ENCODE measurements at places on chromosomes 2 and 18. TPM values are rescaled to one million over a fixed set of nuclear protein-coding genes. Genes with fewer than 3 reads are reported as not detected.

DNA sequence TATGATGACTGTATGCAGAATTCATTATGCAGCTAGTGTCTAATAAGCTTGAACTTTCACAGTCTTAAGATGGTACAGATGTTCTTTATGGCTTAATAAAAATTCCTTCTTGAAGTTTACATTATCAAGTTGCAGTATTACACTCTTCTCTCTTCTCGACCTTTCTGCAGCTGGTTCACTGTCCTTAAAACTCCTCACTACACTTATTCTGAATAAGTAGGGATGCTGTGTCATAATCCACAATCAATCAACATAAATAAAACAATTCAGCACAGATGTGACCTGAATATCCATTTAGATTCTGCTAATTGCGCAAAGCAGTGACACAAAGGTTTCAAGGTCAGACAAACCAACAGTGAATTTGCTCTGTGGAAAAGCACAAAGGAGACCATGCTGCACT lies 356.8 kb downstream of the SUCLG1 start:
- no peak for DNase-seq

GRCh38 chr2:99691926-99692325 lies 202.1 kb upstream of the REV1 start:
- peak; percentile 48 for DNase-seq

- no peak for DNase-seq
Measured at GRCh38 chr2:9975805-9976447, 24.4 kb downstream of the GRHL1 start.

The RIT2 gene
- total RNA-seq, result not detected

- no peak for DNase-seq
Measured at GRCh38 chr2:98736464-98736889, 5.5 kb upstream of the MGAT4A start.

GRCh38 chr2:61196671-61197070 lies 34.7 kb downstream of the C2orf74 start:
- no peak for DNase-seq

The SH2D6 gene
- total RNA-seq, result not detected

The RAB27B gene
- 0.28 TPM for total RNA-seq

The NXPH2 gene
- 0.91 TPM for total RNA-seq

DNA sequence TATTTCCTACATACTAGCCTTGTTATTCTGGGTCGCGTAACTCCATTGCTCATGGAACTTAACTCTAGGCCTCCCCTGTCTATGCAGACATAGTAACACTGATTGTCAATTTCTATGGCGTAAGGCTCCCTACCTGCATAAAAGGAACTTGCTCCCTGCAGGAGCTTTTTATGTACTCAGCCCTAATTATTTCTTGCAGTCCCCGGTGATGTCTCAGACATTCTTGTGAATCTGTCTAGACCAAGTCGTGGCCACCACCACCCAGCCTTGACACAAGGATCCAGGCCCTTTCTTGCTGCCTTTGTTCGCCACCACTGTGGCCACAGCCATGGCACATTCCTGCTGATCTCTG lies 189.5 kb upstream of the CTAGE1 start:
- no peak for DNase-seq

DNA sequence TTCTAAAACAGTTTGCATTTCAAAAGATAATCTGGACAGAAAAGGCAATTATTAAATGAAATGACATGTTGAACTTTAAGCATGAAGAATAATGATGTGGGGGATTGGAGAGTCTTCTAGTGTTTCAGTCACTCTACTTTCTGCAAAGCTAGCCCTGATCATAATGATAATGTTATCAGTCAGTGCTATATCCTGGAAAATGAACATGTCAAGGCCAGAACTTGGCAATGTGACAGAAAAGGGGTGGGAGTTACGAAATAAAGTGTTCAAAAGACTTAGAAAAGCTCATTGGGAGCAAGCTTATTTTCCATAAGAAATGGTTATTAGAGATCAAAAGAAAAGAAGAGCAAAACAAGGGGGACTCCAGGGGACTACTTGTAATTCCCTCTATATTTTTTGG lies 288.5 kb upstream of the SLC8A1 start:
- DNase-seq, result no peak

The SERPINB3 gene
- total RNA-seq, result not detected

The MYL1 gene
- total RNA-seq, result not detected

- no peak for DNase-seq
Measured at GRCh38 chr2:63408530-63408929, 179.7 kb downstream of the WDPCP start.

- DNase-seq, result no peak
Measured at GRCh38 chr2:145739681-145740080, 1219.8 kb upstream of the ZEB2 start.

The IL36G gene
- not detected for total RNA-seq

DNA sequence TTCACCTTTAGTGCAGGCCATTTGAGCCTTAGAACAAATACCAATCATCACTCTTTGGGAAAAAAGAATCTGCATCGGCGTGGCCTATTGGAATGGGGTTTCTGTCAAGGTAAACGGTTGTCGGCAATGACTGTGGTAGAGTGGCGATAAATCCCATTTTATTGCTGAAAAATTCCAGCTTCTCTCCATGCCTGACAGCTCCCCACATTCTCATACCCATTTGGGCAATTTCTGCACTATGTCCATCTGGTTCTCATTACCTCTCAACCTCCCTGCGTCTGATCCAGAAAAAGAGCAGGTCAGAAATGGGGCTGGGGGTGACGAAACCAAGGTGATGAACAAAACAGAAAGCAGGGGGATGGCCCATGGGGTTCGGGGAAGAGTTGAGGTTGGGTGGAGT lies 254.0 kb downstream of the MEIS1 start:
- DNase-seq, result no peak

DNA sequence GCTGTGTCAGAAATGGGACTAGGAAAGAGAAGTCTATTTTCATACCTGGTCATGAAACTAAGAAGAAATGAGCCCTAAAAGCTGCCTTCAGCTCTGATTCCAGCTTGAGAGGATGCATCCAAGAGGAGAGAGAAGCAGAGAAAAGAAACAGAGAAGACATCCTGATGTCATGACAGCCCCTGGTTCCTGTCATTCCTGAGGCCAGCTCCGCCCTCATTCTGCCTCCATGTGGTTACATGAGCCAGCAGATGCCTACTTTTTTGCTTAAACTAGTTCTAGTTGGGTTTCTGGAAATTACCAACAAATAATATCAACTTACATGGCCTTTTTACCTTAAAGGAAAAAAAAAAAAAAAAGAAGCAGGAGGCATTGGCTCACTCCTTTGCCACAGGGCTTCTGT lies 14.1 kb upstream of the ACKR3 start:
- no peak for DNase-seq

The ZSWIM2 gene
- total RNA-seq, result not detected

The MAP2 gene
- 6.2 TPM for total RNA-seq

- no peak for DNase-seq
Measured at GRCh38 chr2:219508971-219509779, 5.1 kb upstream of the ASIC4 start.

GRCh38 chr2:109139865-109140396 lies 10.9 kb downstream of the SH3RF3 start:
- no peak for DNase-seq

DNA sequence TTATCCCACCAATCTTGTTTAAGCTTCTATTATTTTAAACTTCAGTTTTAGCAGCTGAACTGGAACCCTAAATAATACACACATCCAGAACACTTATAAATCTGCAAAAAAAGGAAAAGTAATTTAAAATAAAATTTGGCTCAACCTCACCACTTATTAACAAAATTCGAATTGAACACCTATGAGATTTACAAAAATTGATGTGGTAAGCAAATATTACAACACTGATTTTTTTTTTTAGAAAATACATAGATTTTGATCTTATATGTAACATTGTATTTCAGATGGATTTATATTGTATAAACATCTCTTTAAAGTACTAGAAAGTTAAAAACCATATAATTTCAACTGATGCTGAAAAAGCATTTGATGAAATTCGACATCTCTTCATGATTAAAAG lies 81.3 kb upstream of the DYNAP start:
- DNase-seq, result no peak

GRCh38 chr2:11446733-11447248 lies 19.2 kb downstream of the E2F6 start:
- peak; percentile 44 for DNase-seq

- no peak for DNase-seq
Measured at GRCh38 chr2:88770016-88770415, 78.5 kb downstream of the RPIA start.

DNA sequence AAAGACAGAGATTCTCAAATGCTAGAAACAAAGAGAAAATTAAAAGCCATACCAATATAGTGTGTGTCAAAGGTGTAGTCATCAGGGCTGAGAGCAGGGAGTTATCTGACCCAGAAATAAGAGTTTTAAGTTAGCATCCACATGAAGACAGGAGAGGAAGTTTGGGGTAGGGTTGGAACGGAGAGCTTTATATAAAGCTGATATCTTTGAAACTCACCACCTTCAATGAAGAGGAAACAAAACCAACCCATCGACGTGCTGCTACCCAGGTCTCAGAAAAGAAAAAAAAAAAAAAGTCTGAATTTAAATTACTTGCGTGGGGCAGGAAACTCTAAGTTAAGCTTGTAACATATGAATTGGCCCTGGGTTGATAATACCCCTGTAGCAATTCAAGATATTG lies 42.4 kb downstream of the ARL4C start:
- DNase-seq, result no peak

The ANO7 gene
- total RNA-seq, result 0.67 TPM

The IL1A gene
- not detected for total RNA-seq

DNA sequence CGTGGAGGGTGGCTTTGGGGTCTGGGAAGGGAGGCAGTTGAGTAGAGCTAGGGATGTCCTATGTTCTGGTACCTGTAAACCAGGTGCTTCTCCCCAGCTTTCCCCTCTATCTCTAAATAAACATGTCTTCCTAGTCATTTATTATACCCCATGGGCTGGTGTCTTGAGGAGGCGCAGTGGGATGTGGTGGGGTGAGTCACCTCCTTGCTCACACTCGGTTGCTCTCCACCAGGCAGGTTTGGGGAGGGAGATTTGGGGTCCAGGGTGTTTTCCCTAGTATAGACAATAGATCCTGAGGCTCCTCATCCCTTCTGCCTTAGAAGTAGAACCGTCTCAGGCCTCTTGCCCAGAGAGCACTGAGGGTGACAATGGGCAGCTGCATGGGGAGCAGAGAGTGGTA lies 5.1 kb downstream of the PSD4 start:
- DNase-seq, result no peak

The TPO gene
- 13.8 TPM for total RNA-seq

DNA sequence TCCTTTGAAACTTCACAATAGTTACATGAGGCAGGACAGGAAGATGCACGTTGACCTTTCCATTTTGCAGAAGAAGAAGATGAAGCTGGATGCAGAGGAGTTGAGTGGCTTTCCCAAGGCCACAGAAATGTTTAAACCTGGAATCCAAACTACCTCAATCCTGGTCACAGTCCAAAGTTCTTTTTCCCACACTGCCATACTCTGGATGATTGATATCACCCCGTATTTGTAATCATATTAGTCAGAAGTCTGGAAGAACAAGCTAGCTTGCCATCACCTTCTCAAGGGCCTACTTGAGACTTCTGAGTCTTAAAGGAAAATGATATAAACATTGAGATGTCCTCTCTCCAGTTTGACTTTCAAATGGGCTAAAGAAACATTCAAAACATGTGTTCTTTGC lies 190.1 kb downstream of the LNPK start:
- DNase-seq, result no peak

GRCh38 chr18:27750014-27750413 lies 426.9 kb downstream of the CDH2 start:
- DNase-seq, result no peak

The RAX gene
- total RNA-seq, result not detected

DNA sequence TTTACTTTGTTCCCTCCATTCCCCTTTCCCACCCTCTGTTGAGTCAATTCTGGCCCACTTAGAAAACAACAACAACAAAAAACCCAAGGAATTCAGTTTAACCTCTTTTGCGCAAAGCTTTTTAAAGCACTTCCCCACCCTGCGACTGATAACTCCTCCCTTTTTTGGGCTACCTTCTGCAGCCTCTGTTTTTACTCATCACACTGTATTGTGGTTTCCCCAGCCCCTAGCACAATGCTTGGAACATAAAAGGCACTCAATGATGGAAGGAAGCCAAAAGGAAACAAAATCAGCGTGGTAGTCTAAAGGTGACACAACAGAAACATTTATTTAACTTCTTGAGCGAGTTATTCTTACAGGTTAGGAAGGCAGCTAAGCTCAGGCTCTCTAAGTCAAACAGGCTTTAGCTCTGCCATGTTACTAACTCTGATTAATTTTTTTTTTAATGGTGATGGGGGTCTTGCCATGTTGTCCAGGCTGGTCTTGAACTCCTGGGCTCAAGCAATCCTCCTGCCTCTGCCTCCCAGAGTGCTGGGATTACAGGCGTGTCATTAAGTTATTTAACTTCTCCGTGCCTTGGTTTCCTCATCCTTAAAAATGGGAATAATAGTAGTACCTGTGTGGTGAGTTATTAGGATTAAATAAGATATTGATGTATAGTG lies 1.3 kb downstream of the CEP68 start:
- no peak for DNase-seq

DNA sequence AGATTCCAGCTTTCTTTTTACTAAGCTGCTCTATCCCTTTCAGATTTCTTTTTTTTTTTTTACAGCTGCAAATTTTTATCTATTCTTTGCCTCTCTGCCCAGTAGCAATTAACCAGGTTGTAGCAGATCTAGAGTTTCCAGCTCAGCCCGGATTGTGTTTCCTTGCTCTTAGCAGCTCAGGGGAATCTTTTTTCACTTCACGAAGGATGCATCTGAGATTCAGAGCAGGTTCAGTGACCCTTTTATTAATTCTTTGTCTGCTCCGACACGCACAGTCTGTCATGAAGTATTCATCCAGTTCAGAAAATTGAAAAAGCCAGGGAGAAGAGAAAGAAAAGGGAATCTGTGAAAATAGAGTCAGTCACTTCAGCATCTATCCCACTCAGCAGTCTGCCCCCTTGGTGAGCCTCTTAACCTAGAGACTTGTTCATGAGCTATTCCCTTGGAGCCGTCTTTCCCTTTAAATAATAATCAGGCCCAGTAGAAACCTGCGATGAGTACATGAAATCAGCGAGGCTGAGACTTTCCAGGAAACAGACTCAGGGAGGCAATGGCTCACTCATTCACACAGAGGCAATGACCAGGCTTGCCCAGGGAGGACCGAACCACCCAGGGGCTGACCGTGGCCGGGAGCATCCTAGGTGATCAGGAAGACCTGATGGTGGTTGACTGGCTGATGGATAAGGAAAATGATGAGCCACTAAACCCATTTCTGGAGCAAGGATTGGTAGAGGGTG lies 103.4 kb upstream of the ITGA6 start:
- DNase-seq, result no peak

DNA sequence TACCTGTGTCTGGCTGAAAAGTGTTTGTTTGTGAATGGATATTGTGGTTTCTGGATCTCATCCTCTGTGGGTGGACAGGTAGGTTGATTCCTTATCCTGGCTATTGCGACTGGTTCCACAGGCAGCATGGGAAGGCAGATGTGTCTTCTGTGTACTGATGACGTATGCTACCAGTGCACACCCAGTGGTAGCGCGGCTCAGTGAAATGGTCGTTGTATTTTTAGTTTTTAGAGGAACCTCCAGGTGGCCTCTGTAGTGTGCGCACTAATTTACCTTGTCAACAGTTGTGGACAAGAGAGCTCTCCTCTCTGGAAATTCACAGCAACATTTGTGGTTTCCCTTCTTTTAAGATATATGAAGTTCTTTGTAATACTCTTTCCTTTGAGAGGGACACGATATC lies 52.5 kb downstream of the CCDC74A start:
- DNase-seq, result no peak

GRCh38 chr2:157413326-157414035 lies 30.4 kb downstream of the CYTIP start:
- no peak for DNase-seq
